Left renal cortex interstitium (tissue), 4 donors: ENCODE measurements at places on chromosomes 11 and 22. TPM values are rescaled to one million over a fixed set of nuclear protein-coding genes. Genes with fewer than 3 reads are reported as not detected.

DNA sequence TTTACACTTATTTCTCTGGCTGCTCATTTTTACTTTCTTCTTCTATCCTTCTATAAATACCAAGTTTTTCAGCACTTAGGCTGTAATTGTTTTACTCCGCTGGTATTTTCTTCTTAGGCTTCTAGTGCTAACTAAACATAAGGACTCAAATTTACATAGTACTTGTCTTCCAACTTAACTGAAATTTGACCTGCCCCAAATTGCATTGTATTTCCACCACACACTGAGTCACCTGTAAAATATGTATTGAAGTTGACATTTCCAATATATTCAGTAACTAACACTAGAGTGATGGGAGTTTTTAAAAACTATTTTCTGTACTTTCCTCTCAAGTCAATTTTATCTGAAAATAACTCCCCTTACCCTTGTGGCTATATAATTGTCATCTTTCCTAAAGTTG is 1794.1 kb upstream of the RAG2 start:
- DNase-seq, result no peak

DNA sequence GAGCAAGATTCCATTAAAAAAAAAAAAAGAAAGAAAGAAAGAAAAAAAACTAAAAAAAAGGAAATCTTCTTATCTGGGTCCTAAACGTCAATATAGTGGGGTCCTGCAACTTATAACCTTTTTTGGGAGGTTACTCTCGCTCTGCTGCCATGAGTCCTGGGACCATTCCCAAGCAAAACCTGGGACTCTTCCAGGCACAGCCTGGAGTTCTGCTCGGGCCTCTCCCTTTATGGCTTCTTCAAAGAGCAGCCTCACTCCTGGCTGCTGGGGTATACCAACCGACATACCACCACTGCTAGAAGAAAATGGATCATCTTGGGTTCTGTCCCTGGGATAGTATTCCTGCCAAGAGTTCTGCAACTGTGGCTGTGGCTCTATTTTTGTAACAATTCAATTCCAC is 14.1 kb upstream of the CKAP5 start:
- no peak for DNase-seq

- DNase-seq, result no peak
These were observed 83.7 kb upstream of the ARHGAP32 start for GRCh38 chr11:129275828-129276227.

- DNase-seq, result no peak
These were observed 16.2 kb downstream of the CD6 start for GRCh38 chr11:60987577-60988277.

- DNase-seq, result no peak
These were observed 41.8 kb downstream of the TXN2 start for GRCh38 chr22:36439481-36440271.

DNA sequence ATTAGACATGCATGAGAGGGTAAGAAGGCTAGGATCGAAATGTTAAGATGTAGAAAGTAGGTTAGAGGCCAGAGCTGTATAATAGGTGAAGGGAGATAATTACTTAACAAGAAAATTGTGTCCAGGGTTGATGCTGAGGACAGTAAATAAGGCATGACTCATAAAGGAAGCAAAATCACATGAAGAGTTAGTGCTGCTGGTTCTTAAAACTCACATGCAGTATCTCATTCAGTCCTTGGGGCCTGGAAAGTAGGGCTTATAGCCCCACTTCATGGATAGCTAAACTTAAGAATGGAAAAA is 130.2 kb downstream of the NCAM1 start:
- DNase-seq, result no peak

DNA sequence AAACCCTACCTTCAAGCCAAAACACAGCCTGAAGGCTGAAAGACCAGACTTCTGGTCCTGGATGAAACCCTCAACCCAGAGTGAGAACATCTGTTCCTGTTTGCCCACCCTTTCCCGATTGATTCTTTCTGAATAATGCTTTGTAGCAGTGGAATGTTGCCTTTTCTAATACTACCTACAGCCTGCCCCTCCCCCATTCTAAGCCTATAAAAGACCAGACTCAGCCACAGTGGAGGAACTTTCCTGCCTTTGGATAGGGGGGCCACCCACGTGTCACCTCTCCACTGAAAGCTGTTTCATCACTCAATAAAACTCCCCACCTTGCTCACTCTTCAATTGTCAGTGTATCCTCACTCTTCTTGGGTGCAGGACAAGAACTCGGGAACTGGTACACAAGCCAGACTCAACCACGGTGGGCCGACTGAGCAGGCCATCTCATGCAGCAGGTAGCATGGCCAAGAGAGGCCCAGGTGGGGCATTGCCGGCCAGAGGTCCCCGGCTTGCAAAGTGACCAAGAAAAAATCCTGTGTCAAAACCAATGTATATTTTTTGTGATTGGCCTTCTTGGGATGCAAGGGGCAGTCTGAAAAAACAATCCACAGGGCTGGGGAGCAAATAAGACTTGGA is 6.6 kb upstream of the APOL6 start:
- no peak for DNase-seq

The OR6A2 gene
- not detected for polyA plus RNA-seq

The EHF gene
- polyA plus RNA-seq, result 34.5 TPM
